ENCODE measurements at places on chromosomes 12 and 14. TPM values are rescaled to one million over a fixed set of nuclear protein-coding genes. Genes with fewer than 3 reads are reported as not detected.

The KCNH3 gene
- not detected for total RNA-seq

The ASB2 gene
- total RNA-seq: not detected

The PYGL gene
- 64.4 TPM for total RNA-seq

The KRT6A gene
- 0.76 TPM for total RNA-seq

The MYH6 gene
- not detected for total RNA-seq

The OR6C2 gene
- total RNA-seq: not detected

The NEUROD4 gene
- total RNA-seq: not detected

The CSAD gene
- total RNA-seq: 3.2 TPM

The NTS gene
- total RNA-seq: under 0.01 TPM

The PZP gene
- 1.1 TPM for total RNA-seq

The RND1 gene
- 5.5 TPM for total RNA-seq

The TSPAN19 gene
- total RNA-seq: not detected

The SLC2A14 gene
- total RNA-seq: not detected

The INHBE gene
- not detected for total RNA-seq

The TMEM253 gene
- not detected for total RNA-seq

The IL31 gene
- total RNA-seq: not detected
